ENCODE measurements at places on chromosomes 1 and 21.

GRCh38 chr1:74592580-74593355, 80.4 kb upstream of the LRRC53 start:
- DNase-seq = no peak

DNA sequence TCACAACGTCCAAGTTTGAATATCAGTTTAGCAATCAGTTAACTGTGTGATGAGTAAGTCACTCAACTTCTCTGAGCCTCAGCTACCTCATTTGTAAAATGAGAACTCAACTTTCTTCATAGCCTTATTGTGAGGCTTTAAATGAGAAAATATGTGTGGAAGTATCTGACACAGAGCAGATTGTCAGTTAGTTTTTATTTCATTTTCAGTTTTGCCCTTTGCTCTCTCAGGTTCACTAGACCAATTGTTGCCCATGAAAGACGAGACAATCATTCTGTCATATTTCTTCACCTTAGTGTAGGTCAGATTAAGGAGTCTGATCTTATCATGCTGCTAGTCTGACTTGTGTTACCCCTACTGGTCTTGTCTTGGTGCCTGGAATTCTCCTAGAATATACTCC, 232.8 kb upstream of the PTBP2 start:
- DNase-seq = no peak

GRCh38 chr1:21264898-21265297, 25.4 kb downstream of the ECE1 start:
- peak; percentile 63 for DNase-seq

DNA sequence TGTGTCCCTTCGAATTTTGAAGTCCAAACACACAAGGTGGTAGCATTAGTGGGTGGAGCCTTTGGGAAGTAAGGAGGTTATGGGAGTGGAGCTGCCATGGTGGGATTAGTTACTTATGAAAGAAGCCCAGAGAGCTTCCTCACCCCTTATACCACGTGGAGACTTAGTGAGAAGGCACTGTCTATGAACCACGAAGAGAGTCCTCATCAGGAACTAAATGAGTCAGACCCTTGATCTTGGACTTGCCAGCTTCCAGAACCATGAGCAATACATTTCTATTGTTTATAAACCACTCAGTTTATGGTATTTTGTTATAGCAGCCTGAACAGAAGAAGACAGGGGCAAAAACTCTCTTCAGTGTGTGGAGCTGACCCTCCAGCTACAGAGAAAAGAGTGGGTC, 259.3 kb upstream of the AJAP1 start:
- DNase-seq = no peak

DNA sequence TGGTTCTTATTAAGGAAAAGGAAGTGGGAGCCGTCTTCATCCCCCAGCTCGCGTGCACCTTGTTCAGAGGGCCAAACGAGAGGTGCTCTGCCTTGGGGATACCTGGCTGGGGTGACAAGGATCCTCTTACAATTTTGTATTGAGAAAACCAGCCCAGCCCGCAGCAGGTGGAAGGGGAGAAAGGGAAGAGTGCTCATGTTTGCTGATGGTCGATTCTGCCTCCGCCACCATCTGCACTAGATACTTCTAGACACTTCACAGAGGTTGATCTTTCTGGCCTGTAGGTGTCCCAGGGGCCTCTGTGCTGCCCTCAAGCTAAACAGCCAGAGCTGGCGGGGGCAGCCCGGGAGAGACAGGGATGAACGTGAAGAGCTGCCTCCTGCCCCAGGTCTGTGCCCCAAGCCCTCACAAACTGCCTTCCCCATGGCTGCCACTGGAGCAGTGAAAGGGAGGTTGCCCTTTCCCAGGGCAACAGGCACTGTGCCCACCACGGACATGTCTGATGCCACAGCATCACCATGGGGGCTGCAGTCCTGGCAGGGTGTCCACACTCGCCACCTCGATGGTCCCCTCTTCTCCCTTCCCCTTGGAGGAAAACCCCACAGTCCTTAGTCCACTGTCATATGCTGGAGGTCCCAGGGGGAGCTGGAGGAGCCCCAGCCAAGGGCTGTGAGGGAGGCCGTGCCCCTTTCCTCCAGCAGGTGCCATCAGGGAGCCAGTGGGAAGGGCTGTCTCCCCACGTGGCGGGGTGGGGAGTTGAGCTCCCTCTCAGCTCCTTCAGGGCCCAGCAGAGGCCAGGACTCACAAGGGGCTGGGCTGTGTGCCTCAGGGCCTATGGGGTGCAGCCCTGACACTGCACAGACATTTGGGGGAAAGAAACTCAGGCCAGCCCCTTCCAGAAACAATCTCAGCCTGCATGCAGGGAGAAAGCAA, 8.1 kb downstream of the ADPRS start:
- peak; percentile 5 for DNase-seq

DNA sequence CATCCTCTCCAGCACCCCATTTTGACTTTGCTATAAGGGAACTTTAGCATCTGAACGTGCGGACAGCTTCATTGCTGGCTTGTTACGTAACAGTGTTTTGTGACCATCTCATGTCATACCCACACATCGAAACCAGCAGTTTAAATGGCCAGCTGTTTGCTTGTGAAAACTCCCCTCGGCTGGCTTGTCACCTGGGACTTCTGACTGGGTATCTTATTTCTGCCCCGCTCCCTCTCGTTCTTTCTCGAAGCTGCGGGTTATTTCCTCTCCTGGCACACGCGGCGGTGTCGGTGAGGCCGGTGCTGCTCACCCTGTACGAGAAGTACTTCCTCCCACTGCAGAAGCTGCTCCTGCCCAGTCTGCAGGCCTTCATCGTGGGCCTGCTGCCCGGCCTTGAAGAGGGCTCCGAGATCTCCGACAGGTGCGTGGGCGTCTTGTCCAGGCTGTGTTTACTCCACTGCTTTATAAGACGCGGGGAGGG, 43.5 kb downstream of the DOP1B start:
- DNase-seq = no peak

DNA sequence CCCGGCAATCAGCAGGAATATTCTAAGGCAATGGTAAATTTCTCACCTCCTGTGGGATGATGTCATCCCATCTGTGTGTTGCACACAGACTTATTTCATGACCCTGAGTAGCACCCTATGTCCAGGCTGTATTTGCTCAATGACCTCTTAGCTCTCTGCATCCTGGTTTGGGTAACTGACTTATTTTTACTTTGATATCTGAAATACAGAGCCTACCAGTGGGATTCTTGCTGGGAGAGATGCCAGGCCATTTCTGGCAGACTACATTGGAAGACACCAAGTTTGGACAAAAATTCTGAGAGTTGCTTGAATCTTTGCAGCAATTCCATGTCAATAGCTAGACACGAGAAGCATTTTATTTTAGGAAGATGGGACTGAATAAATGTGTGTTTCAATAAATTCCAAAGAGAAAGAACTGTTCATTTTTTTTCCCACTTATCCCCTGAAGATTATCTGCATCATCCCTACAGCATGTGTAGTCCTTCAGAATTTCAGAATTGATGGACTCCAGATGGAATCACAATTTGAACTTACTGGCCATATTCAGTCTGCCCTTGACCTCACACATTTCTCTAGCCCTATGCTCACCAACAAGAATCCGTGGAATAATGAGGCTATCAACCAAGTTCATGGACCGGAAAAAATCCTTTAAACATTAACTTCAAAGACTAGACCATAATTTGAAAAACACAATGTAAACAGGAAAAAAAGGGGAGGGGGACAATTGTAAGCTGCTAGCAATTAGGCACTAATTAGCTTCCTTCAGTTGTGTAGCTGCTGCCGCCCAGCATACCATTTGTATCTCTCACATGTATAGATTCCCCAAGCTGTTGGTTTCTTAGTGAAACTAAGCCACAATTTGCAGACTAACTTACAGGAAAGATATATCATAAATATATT, 226.5 kb downstream of the HMCN1 start:
- peak; percentile 7 for DNase-seq

- no peak for DNase-seq
Measured at GRCh38 chr1:56436912-56437417, 142.4 kb downstream of the PLPP3 start.

DNA sequence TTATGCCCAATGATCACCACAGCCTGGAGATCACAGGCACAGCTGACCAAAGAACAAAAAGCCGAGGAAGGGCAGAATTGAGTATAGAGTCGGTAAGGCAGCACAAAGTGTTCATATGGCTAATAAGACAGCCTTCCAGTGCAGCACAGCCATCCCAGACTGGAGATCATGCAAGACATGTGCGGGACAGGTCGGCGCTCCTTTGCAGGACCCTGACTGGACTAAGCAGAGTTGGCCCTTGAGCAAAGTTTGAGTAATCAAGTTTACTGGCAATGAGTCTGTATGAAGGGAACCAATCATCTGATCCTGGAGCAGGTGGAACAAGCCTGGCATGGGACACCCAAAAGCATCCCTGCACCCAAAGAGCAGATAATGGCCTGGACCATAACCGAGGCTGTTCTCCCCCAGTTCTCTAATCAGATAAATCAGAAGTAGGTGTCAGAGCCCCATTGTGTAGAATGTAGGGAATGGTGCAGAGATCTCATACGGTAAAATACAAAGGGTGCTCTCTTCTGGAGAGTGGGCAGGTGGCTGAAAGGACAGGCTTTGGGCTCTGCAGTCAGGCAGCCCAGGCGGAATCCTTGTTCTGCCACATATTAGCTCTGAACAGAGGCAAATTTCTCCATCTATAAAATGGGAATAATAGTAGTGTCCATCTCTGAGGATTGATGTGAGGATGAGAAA, 10.7 kb upstream of the DNASE2B start:
- no peak for DNase-seq

- no peak for DNase-seq
Measured at GRCh38 chr1:41661428-41662060, 177.1 kb upstream of the EDN2 start.

- no peak for DNase-seq
Measured at GRCh38 chr1:8419861-8420260, 101.9 kb downstream of the SLC45A1 start.

DNA sequence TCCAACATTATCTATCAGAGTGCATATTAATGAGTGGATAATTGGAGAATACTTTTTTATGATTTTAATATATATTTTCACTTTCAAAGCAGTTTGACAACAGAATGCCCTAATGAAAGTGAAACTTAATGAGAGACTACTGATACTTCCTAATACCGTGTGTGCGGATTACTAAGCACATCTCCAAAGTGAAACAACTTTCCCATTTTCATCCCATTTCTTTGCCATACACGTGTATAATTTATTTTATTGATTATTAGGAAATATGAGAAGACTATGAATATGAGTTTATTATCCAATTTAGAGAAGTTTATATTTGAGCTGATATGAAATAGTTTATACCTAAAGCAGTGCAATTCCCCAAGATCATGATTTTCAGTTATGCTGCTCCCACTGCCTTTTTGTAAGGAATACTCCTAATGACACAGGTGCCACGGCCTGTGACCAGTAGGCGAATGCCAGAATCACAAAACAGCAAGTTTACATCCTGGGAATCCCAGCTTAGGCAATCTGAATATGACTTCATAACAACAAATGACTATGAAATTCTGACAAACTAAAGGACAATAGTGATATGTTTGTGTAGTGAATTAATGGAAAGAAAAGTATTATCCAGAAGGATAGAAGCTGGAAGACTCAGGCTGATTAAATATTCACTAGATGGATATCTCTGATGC, 202.9 kb downstream of the NCAM2 start:
- DNase-seq = peak; percentile 49

DNA sequence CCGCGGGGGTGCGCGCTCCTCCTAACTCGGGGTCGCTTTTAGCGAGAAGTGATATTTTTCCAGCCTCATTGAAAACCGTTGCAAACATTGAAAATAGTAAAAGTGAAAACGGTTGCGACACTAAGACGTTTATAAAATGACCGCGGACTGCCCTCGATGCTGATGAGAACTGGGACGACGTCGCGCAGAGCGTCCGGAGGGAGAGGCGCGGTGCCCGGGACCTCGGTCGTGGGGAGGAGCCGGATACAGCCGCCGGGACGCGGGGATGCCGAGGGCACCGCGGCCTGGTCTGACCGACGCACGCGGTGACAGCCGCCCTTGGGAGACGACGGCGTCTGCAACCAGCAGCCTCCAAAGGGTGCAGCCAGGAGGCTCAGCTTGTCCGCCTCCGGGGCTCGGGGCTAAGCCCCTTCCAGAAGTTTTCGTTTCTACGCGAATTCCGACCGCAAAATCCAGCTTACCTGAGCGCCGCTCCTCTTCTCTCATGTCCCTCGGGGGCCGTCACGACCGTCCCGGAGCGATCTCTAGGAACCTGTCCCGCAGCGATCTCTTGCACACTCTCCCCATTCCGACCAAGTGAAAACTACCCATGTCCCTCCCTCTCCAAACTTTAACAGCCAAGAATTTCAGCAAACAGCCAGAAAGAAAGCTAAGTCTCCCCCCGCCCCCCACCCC, 144.4 kb upstream of the ETS2 start:
- no peak for DNase-seq

GRCh38 chr1:171801487-171801891, 20.0 kb downstream of the METTL13 start:
- peak; percentile 51 for DNase-seq

DNA sequence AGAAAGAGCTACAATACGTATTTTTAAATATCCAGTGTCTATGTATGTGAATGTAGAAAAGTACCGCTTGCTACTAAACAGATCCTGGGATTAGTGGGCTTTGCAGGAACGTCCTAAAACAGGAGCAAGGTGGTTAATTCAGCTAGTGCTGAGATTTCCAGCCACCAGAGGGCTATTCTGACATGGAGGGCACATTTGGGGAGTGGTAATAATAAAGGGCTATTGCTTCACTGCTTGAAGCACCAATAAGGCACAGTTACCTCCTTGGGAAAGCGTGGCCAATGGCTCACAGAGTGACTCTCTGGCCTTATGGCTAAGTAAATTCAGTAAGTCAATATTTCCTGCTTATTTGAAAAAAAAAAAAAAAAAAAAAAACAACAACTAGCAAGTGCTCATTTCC, 152.4 kb downstream of the GABPA start:
- DNase-seq = no peak

GRCh38 chr1:169186106-169186505, 79.6 kb downstream of the ATP1B1 start:
- no peak for DNase-seq

DNA sequence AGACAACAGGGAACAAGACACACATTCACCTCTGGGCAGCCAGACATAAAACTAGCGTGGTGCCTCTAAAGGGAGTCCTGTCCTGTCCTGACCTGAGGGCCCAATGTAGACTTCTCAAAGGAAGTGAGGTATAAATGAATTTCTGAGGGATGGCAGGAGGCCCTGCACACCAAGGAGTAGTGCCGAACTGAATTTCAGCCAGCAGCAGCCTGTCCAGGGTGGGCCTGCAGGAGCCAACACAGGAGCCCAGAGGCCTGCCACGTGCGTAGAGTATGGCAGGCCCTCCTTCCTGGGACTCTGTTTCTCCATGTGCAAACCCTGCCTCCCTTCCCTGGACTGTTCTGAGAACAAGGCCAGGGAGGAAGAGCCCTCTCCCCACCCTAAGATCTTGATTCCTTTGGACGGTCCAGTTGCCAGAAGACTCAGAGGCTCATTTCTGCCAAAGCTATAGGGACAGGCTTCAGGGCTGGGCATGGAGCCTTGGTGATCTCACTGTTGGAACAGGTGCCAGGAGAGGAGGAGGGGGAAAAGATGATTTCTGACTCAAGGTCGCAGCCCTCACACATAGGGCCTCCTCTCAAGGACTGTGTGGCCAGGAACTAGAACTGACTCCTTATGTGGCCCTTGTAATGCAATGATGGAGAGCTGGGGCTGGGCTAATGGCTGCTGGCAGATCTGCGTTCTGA, 1.8 kb upstream of the FABP3 start:
- peak; percentile 67 for DNase-seq
